ENCODE measurements at places on chromosomes 6 and 20.

GRCh38 chr6:140068801-140069200 lies 694.4 kb upstream of the CITED2 start:
- DNase-seq = no peak

GRCh38 chr6:52065621-52066020 lies 21.8 kb downstream of the PKHD1 start:
- no peak for DNase-seq

DNA sequence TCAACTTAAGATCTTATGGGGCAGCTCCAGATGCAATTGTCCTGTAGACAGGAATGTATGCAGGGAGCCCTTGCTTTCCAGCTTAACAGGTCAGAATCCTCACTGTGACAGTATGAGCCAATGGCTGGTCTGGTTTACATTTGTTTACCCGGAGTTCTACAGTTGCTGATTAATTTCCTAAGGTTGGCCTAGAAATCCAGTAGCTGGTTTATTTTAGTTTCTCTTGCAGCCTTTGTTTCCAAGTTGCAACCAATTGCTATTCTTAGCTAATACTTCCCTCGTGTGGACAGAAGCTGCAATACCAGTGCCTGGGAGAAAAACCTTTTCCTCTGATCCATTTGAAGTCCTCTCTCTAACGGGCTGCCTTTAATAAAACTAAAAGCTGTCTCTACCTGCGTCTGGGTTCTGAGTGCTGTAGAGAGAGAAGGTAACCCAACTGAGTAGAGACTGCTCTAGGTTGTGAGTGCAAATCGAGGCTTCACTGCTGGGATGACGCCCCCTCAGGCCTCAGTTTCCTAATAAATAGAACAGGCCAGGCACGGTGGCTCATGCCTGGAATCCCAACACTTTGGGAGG lies 45.9 kb downstream of the ZNF217 start:
- peak; percentile 57 for DNase-seq

GRCh38 chr6:32081168-32081990 lies 27.8 kb downstream of the TNXB start:
- DNase-seq = no peak

DNA sequence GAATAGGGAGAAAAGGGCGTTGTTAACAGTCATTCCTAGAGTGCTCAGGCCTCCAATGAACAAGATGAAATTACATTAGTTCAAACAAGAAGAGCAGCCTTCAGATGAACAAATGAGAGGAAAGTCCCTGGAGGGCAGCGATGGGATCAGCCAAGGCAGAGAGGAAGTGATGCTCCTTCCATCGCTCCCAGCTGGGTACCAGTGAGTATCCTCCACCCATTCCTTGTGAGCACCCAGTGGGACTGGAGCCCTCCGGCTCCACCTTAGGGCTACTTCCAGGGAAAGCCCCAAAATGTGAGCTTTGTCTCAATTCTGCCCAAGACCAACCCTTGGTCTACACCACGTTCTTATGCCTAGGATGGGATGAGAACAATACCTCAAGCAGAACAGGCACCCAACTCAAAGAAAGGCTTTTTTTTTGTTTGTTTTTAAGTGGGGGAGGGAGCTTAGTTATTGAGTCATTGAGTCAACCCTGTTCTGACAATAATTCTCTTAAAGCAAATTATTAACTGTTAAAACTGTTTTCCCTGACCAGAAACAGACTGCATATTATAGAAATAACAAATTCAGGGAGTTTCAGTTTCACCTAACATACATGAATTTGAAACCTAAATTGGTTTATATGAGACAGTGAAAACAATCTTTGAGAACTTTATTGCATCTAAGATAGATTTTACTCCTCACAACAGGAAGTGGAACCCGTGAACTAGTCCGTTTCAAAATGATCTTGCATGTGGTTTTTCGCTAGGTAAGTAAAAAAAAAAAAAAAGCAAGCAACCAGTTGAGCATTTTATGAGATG lies 106.9 kb downstream of the IPCEF1 start:
- peak; percentile 78 for DNase-seq

DNA sequence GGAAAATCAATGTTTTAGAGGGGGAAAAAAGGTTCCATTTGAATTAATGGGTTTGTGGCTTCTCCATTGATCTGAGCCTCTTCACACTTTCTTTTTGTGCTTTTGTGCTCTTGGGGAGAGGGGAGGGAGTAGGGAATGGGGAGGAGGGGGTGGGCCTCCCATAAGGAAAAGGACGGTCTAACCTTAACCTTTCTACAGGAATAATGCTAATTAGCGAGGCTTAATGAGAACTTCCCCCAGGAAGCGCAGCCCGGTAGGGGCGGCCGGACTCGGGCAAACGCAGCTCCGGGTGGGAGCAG lies 103.0 kb downstream of the NOL4L start:
- DNase-seq = no peak

GRCh38 chr20:18992418-18992817 lies 178.8 kb downstream of the SCP2D1 start:
- DNase-seq = no peak

GRCh38 chr20:41137614-41138474 lies 501 bp downstream of the PLCG1 start:
- peak; percentile 69 for DNase-seq

GRCh38 chr20:32709632-32710121 lies 33.6 kb downstream of the COMMD7 start:
- DNase-seq = no peak

- no peak for DNase-seq
These were observed 613.5 kb downstream of the C6orf118 start for GRCh38 chr6:164695896-164696295.

- DNase-seq = no peak
These were observed 17.8 kb upstream of the BLCAP start for GRCh38 chr20:37545516-37545915.

DNA sequence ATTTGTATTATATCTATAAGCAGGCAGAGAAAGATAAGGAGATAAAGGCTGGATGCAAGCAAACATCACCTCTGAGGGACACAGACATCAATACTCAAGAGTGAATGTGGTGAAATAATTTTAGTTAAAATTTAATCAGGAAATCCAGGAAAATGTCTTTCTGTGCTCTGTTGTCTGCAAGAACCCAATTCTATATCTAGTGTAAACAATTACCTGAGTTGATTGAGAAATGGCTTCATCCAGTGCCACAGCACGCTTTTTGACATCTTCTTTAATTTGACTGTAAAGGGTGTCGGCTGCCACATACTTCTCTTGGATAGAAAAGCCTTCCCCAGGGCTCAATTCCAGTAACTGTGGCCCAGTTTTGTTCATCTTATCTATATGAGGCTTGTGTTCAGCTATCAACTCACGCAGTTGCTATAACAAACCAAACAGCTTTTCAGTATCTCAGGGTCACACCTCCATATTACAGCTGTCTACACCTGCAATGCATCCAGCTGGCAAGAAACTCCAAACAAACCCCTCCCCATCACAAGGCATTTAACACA lies 131.6 kb downstream of the DST start:
- no peak for DNase-seq

GRCh38 chr6:168363811-168364792 lies 44.5 kb upstream of the DACT2 start:
- no peak for DNase-seq

DNA sequence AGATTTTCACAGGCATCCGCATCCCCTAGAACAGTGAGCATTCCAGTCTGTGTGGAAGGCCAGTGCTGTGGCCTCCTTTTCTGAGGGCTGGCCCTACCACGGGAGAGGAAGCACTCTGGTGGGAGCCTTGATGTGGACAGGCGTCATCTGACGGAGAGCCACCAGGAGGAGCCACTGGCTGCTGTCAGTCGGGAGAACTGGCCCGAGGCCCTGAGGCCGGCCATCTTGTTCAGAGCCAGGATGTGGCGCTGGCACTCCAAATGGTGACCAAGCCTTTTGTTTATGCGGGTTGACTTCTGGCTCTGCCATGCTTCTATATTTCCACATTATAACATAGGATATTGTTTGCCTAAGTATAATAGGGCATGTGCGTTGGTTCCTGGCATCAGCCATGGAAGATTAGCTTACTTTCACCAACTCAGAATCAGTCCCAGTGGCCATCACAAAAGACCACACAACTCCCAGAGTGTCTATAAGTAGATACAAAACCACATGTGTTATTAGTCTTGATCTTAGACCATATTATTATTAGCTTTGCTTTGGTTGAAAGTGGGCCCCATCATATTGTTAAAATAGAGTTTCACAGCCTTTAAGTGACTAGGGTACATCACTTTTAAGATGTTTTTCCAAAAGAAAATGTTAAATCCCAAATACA lies 273.9 kb upstream of the TAB2 start:
- no peak for DNase-seq

DNA sequence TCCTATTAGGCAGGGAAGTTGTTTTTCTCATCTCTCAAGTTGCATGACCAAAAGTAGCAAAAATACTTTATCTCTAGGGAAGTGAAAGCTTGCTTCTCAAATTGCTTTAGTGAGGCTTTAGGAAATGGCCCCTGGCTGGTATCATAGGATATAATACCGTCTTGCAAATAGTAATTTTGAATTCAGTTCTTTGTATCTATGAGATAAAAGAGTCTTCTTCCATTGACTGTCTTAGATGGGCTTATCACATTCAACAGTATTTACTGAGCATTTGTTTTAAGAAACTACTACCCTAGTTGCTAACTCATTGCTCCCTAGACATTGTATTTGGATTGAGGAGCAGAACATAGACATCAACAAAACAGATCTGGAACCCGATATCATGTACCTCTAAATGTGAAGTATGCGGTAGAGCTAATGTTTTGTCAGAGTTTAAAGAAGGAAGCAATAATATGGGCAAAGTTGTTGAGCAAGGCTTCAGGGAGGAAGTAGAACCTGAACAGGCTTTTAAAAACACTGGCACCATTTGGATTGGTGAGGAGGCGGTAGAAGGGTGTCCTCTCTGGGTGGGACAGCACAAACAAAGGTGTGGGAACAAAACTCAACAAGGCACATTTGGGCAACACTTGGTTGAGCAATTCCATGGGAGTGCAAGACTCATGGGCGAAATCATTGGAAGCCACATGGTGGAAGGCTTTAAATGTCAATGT lies 101.5 kb downstream of the SGK1 start:
- no peak for DNase-seq

GRCh38 chr6:157374889-157375443 lies 6.0 kb upstream of the ZDHHC14 start:
- DNase-seq = no peak

GRCh38 chr20:60126975-60127374 lies 168.8 kb downstream of the CDH26 start:
- no peak for DNase-seq

DNA sequence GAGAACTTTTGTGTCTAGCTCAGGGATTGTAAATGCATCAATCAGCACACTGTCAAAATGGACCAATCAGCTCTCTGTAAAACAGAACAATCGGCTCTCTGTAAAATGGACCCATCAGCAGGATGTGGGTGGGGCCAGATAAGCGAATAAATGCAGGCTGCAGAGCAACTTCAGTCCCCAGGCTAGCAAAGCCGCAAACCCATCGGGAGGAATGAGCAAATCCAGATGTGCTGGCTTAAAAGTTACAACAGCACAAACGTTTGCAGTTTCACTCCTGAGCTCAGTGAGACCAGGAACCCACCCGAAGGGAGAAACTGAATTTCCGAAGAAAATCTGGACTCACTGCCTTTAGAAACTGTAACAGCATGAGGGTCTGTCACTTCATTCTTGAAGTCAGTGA lies 21.9 kb upstream of the MBOAT1 start:
- no peak for DNase-seq

GRCh38 chr6:89162047-89162371 lies 16.2 kb downstream of the PM20D2 start:
- no peak for DNase-seq

DNA sequence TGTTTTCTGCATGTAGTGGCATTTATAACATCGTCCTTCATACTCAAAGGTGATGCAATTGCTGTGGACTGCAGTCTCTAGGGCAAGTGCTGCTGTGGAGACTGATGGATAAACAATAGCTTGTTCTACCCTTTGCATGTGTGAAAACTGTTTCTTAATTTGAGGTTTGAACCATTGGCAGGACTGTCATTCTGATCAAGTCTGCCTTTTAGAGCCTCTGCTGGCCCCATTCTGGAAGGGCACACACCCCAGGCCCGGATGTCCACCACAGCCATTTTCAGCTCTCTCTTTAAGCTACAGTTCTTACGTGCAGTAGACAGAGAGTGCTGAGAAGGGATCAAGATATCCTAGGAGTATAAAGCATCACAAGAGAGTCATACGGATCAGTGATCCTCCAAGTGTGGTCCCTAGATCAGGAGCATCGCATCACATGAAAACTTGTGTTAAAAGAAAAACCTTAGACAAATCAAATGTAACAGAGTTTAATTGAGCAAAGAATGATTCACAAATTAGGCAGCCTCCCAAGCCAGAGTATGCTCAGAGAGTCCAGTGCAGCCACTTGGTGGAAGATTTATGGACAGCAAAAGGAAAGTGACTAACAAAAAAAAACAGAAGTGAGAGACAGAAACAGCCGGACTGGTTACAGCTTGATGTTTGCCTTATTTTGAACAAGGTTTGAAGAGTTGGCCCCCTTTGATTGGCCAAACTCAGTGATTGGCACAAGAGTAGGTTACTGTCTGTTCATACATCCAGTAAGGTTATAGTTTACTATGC lies 52.0 kb downstream of the FRK start:
- no peak for DNase-seq

- DNase-seq = no peak
These were observed 40.0 kb upstream of the CD2AP start for GRCh38 chr6:47437592-47437991.

GRCh38 chr6:91634791-91635190 lies 1047.9 kb upstream of the MAP3K7 start:
- DNase-seq = no peak
